ENCODE measurements at places on chromosomes 12 and 14.
A peak's percentile ranks its signal among the peaks of the same experiment; 100 is the strongest.

DNA sequence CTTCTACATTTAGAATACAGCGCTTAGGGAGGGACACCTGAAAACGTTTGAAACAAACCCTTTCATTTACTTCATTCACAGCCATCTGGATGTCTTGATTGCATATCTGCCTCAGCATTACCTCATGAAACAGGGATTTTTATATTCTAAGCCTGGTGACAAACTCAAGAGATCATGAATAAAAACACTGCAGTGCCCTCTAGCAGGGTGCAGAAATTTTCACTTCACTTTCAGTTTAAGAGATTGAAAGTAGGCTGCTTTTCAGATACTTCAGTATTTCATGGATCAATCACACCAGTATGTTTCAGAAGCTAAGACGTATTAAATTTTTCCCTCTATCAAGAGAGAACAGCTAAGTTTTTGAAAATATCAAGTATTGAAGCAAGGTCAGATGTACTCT lies 467.8 kb downstream of the MDGA2 start:
- DNase-seq: no peak

GRCh38 chr14:33642080-33642479 lies 308.8 kb downstream of the EGLN3 start:
- no peak for DNase-seq

DNA sequence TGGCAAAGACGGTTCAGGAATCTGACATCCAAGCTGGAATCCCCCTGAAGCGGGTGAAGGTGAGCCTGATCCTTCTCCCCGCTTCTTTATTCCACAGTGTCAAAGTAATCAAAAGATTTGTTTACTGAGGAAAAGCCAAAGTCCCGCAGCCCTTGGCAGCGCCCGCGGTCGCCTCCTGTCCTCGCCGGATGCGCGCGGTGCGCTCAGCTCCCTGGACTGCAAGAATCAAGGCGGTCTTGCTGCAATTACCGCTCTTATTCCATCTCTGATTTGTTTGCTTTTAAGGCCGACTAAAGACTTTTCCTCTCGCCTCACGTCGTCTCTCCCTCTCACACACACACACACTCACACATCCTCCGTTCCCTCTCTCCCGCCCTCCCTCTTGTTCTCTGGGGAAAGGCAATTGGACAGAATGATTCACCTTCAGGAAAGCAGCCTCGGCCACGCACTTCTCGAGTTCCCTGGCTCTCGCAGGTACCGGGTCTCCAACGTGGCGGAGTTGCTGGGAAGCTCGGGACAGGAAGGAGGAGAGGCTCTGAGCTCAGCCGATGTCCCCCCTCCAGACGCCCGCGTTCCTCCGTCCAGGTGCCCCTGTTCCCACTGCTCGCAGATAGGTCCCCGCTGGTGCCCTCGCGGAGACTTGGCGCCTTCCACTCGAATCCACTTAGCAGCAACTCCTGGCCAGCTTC lies 68.6 kb upstream of the USP15 start:
- DNase-seq: peak; percentile 38

- no peak for DNase-seq
These were observed 12.1 kb upstream of the FBRSL1 start for GRCh38 chr12:132477703-132478432.

DNA sequence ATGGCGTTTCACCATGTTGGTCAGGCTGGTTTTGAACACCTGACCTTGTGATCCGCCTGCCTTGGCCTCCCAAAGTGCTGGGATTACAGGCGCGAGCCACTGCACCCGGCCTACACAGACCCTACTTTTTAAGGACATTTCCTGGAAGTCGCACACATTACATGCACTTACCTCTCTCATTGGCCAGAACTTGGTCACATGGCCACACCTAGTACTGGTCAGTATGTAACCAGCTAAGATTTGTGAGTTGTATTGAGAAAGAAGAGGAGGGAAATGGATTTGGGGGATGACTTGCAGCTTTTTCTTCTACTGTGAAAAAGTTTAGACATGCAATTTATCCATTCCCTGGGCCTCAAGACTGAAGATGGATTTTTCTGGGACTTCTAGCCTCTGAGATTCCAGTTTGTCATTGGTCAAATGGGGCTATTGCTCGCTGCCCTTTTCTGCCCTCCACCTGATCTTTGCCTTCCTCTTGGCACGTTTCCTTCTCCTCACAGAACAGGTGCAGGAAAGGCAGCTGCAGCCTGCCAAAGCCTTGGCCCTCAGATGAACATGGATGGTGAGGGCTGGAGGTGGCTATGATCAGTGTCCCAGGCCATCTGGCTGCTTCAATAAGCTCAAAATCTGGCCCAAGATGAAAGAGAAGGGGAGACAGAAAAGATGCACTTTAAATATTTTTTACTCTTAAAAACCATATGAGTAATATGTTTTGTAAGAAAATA lies 7.1 kb upstream of the ZDHHC22 start:
- DNase-seq: no peak

DNA sequence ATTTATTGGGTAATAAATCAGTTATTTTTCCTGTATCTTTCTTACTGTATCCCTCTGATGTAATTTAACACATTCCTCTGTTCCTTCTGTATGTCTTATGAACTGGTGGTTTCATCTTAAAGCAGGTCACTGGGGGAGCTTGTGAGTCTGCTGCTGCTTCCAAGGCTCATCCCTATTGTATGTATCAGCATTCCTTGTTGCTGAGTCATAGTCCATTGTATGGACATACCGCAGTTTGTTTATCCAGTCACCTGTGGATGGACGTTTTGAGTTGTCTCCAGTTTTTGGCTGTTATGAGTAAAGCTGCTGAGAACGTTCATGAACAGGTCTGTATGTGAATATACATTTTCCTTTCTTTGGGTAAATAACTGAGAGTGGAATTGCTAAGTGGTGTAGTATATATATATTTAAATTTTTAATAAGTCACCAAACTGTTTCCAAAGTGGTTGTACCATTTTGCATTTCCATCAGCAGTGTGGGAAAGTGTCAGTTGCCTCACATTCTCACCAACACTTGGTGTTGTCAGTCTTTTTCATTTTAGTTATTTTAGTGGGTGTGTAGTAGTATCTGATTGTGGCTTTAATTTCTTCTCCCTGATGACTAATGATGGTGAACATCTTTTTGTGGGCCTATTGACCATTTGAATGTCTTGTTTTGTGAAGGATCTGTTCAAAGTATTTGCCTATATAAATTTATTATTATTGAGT lies 82.7 kb downstream of the BEGAIN start:
- no peak for DNase-seq

- peak; percentile 83 for DNase-seq
These were observed 52.1 kb downstream of the DAD1 start for GRCh38 chr14:22536853-22537338.

DNA sequence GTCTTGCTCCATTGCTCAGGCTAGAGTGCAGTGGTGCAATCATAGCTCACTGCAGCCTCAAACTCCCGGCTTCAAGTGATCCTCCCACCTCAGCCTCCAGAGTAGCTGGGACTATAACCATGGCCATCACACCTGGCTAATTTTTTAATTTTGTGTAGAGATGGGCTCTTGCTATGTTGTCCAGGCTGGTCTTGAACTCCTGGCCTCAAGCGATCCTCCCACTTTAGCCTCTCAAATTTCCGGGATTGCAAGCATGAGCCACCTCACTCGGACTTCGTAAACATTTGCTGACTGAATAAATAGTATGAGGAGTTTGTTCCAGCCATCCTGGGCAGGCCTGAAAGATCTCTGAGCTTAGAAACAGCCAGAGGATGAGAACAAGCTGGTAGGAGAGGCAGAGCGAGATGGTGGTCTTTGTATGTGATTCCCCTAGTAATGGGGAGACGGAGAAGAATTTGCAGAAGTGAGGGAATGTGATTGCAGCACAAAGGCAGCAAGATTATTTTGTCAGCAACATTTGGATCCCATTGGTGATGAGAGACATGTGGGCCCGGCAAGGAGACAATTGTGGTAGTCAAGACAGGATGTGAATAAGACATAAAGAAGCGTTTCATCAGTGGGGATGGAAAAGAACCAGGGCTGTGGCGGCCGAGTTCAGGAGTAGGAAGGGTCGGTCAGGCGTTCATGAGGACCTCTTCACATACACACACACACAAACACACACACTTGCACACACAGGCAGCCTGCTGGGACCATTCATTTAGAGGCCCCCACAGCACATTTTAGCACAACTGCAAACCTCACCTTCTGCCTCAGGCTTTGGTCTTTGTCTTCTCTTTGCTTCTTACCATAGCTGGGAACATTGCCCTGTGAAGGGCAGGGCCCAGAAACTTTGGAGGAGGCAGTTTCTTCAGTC lies 155.5 kb downstream of the ZFP36L1 start:
- no peak for DNase-seq

- DNase-seq: no peak
These were observed 13.0 kb upstream of the NR1H4 start for GRCh38 chr12:100460702-100461101.

DNA sequence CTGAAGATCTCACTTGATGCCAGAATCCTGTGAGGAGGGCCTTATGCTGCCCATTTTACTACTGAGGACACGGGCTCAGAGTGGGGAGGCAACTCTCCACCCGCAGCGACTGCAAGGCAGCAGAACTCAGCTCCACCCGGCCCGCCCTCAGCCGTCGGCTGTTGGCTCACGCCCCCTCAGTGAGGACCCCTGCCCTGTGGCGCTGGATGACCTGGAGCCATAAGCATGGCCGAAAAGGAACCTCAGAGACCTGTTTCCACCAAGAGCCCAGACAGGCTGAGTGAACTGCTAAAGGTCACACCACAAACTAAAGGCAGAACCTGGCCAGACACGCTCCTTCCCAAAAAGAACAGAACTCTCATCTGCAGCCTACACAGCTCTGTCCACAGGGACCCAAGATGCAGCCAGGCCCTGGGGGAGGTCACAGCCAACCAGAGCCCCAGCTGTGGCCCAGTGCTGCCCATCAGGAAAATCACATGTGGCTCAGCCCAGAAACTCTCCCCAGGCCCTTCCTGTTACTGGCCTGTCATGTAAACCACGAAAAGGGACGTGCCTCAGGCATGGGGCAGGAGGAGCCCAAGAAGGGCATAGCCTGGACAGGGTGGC lies 32.8 kb downstream of the CCNK start:
- DNase-seq: no peak

GRCh38 chr14:81332725-81333124 lies 67.4 kb downstream of the STON2 start:
- no peak for DNase-seq

DNA sequence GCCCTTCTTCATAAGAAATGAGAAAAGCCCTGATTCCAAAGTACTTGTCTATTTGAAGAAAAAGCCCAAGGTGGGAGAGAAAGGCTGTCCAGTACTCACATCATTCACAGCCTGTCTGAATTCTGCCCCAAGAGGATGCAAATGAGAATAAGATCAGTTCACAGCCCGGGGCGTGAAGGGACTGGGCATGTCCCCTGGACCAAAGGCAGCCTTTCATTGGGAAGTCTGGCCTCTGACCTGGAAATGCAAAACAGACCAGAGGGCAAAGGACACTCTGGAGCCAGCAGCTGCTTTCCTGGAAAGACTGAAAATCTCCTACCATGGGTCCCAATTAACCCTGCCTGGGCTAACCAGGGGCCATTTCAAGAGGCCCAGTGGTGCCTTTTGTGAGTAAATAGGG lies 191.2 kb upstream of the PELI2 start:
- no peak for DNase-seq

DNA sequence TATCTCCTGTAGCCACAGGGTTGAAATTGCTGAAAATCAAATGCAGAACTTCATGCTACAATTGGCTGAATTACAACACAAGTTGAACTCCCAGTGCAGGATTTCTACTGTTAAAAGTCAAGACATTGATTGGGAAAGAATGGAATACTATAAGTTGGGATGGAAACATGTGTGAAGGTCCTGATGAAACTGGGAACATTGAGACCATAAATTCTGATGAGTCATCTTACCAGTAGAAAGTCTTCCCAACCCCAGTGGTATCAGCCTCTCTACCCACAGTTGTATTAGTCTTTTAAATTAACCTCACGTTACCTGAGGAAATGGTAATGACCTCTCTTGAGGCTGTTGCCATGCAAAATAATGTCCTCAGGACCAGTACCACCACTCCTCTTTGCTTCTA lies 27.4 kb upstream of the DYRK2 start:
- DNase-seq: no peak

- DNase-seq: no peak
These were observed 21.7 kb downstream of the SNRNP35 start for GRCh38 chr12:123479442-123480180.

DNA sequence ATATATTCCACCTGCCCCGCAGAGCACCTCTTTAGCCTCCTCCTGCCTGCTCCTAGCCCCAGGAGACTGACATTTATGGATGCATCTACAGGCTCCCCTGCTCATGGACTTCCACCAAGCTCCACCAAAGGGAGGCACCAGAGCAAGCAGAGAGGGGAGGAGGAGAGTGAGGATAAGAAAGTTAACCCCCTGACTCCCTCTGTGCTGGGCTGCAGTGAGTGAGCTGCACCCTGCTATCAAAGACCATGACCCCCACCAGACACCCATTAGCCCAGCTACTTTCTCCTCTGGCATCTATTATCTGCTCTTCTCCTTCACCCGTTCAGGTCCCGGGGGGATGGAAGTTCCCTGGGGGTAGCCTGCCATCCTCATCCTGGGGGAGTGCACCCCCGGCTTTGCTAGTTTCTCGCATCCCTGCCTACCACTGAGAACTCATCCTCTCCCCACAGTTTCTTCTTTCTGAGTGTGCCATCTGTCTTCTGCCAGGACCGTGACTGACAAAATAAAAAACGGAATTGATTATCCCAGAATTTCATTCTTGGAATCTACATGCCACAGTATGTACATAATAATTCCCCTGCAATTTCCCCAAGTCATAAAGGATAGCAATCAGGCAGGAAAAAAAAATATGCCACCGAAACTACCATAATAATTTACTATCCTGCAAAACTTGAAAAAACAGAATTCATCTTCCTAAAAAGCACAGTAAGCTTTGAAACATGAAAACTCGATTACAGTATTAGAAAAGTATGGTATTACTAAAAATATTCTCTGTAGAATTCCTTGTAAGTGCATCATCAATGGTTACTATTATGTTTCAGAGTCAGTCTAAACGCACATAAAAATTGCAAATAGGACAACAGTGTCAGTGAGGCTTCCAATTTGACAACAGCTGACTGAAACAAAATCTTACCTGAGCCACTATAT lies 45.2 kb downstream of the FOXN3 start:
- no peak for DNase-seq

Measured in hematopoietic multipotent progenitor cell treated with erythropoietin and hydrocortisone succinate and interleukin-3 and kit ligand, for 8 days (in vitro differentiated cells).